ENCODE measurements at places on chromosomes 2 and 18.

- peak; percentile 87 for DNase-seq
Measured at GRCh38 chr18:58223717-58224424, 179.8 kb downstream of the NEDD4L start.

GRCh38 chr2:223937535-223937934, 7.6 kb downstream of the WDFY1 start:
- DNase-seq: no peak

DNA sequence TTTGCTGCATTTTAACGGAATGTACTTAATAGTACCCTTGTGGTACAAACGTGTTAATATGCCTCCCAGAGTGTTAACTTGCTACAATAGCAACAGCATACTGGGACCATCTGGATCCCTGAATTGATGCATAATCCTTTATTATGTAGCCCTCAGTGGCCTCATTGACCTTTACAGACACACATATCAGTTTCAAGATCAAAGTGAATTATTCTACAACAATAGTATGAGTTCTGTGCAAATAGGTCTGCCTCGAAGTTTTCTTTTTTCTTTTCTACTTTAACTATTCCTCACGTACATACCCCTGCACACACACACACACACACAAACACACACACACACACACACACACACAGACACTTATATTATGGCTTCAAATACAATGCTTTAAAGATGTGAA, 1622.1 kb downstream of the LRP1B start:
- no peak for DNase-seq

- no peak for DNase-seq
Measured at GRCh38 chr2:189602233-189602632, 21.6 kb upstream of the SLC40A1 start.

DNA sequence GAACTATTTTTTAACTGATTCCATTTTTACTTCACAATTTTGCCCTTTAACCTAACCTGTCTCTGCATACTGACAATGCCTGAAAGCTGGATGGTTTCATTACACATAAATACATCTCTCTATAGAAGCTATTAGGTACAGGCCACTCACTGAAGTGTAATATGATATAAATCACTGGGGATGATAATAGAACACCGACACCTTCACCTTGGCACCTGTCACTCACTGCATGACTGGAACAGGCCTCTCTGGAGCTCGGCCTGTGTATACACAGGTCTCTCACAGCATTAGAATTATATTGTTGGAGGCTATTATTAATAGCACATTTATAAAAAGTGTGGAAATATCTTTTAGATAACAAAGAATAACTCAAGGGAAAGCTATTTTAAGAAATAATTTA, 138.2 kb downstream of the TMEM131 start:
- DNase-seq: no peak

DNA sequence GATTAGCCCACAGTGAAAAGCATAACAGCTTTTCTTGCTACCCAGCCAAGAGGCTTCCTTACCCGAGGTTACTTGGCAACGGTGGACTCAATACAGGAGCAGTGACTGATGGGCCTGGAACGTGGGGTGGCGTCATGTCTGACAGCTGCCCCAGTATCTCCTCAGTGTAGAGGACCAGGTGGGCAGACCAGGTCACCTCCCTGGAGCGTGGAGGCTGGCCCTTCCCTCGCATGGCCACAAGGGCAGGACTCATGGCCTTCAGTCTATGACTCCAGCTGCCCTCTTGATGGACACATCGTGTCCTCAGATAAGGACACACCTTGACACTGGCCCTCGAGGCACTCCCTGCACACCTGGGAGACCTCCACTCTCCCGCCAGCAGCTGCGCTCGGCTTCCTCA, 6.4 kb downstream of the ASPRV1 start:
- DNase-seq: no peak

- peak; percentile 51 for DNase-seq
Measured at GRCh38 chr2:121736140-121736461, 574 bp downstream of the NIFK start.

DNA sequence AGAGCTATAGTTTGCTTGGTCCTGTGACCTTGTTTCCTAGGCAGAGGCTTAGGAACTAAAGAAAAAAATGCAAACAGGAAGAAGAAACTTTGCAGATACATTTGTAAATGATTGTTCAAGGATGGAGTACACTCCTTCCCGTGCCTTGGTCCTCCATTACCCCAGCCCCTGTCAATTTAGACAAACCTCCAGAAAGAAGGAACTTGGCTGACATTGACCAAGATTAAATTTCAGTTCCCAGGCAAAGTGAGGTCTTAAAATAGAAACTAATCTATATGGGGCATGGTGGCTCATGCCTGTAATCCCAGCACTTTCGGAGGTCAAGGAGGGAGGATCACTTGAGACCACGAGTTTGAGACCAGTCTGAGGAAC, 179.9 kb upstream of the FN1 start:
- DNase-seq: peak; percentile 61

DNA sequence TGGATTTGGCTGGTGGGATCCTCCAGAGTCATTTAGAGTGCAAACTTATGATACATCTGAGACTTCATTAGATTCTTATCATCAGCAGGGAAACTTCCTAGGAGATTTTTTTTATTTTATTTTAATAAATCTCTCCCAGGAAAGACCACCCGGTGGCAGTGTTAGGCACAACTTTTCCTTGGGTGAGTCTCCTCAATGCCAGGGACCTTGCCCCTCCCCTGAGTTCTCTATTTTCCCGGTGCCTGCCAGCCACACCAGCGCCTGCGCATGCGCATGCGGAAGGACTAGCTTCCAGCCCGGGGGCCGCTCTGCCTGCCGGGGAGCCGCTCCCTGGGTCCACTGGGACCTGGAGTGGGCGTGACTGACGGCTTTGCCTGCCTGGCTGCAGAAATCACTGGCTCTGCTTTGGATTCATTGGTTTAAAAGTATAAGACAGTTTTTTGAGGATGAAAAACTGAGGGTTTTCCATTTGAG, 86.6 kb downstream of the TMEM182 start:
- DNase-seq: peak; percentile 86

DNA sequence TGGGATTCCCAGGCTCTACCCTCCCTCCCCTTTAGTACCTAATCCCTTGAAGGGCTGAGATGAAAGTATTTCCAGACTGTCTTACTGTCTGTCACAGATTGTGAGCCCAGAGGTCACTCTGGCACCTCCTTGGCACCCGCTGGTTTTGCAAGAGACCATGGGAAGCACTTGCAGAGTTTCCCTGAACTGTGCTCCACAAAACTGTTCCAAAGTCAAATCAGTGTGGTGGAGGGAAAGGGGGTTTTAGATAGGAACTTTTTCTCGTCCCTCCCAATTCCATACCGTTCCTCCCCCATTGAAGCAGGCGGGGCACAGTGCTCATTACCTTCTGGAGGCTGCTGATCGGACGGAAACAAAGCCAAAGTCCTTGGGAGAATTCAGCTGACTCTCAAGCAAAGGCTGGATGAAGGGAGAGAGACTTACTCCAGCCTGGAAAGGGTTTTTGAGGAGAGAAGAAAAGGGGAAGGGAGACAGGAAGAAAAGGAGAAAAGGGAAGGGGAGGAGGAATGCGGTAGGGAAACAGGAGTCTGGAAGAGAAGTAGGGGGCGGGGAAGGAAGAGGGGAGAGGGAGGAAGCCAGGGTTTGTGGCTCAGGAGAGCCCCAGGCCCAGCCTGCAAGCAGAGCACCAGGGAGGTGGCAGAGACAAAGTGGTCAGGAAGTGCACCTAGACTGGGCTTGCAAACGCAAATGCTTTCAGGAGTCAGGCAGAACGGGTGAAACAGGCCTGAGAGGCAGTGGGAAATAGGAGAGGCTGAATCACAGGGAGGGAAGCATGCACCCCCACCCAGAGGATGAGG, 88.4 kb upstream of the SP3 start:
- DNase-seq: no peak

DNA sequence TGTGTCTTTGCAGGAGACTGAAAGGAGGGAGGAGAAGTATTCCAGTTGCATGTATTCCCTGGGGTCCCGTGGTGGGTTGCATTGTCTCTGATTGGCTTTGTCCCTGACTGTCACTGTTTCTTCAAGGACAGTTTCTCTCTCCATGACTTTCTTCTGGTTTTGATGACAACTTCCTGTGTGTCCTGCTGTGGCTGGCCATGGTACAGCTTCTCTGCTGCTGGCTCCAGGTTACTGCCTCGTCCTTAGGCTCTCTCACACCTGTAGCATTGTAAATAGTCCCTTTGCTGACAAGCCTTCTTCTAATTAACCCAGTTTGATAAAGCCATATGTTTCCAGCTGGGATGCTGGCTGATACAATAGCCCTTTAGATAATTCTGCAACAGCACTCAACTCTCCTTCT, 129.0 kb downstream of the LPIN1 start:
- no peak for DNase-seq

- peak; percentile 29 for DNase-seq
Measured at GRCh38 chr2:30225131-30225762, 6.1 kb upstream of the LBH start.

- no peak for DNase-seq
Measured at GRCh38 chr2:32858713-32859112, 88.0 kb upstream of the LTBP1 start.

- no peak for DNase-seq
Measured at GRCh38 chr2:164495491-164496223, 125.6 kb downstream of the GRB14 start.

DNA sequence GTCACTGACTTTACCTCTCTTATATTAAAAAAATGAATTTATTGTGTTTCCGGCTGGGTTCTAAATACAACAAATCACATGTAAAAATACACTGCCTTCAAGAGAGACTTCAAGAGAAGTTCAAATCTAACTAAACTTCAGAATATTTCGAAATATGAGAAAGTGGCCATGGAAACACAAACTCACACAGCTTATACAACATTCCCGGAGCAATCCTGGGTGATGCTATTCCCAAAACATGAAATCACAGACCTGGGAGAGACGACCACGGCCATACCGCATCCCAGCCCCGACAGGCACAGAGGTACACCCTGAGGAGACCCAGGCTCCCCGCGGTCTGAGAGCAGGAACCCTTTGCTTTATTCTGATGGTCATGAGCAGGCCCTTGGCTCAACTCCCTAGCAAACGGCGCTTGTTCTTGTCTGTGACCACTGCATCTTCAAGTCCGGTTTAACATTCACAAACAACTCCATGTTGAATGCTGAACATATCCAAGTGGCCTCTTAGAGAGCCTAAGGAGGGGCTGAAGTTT, 185.4 kb upstream of the REV1 start:
- no peak for DNase-seq

DNA sequence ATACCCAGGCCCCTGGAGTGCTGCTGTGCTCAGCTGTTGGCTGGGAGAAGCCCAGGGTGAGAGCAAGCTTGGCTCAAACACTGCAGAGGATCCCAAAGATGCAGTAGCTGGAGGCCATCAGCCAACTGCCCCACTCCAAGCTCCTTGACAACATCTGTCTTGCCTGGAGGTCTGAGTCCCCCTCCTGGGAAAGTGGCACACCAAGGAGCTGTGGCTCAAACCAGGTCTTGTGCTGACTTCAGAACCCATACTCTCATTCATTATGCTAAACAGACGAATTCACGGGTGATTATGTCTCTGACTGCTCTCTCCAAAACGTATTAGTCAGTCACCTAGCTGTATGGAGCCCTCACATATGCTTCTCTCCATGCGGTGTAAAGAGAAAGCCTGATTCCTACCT, 206.1 kb downstream of the TTC32 start:
- no peak for DNase-seq

DNA sequence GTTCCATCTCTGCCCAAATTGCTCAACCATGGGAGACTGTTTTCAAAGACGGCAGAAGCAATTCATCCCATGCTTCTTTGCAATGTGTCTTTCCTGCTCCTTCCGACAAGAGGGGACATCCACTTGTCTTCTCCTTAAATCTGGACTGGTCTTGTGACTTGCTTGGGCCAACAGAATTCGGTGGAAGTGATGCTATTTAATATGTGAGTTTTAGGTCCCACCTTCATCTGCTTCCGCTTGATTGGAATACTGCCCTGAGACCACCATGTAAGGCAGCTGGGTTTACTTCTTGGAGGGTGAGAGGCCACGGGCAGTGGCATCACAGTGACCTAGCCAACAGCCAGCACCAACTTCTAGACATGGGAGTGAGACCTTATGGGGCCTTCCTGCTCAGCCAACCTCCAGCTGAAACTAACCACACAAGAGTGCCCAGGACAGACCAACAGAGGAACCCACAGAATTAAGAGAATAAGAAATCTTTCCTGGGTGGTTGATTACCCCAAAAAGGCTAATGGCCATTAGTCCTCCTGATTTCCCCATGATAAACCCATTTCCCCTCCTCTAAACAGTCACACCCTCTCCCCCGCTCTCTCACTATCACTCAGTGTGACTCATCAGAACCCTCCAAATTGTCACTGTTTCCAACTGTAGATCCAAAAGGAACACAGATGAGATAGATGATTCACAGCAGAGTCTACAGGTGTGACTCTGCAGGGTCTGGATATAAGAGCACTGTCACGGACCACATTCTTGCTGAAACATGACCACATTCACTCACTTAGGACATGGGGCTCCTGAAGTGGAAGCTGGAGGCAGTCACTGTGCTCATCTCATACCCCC, 16.2 kb upstream of the RHOB start:
- DNase-seq: no peak

DNA sequence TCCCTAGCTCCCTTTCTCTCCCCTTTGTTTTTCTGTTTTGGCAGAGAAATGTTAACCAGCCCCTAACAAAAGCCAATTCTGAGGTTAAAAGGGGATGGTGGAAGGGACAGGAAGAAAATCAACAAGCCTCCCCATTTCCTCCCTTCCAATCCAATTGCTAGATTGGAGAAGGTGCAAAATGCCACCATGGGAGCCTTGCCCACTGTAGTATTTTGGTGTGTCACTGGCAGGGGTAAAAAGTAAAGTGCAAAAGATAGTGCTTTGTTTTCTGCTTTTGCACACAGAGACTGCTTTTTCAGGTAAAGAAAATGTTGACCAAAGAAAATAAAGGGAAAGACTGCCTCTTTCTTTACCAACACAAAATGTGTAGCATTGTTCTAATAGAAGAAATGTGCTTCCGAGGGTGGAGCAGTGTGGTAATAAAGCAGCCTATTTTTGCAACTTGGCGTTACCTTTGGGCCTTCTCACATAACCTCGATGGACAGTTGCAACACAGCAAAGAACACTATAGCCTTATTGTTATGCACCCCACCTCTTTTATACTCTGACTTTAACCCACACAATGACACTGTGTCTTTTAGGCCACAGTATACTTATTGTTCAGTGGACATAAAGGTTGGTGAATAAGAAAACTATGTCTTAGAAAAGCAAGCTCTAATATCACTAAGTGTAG, 861.8 kb downstream of the BCL11A start:
- no peak for DNase-seq

Measured in inflammatory macrophage treated with lipopolysaccharide for 1 hour (primary cell).